ENCODE measurements at places on chromosomes 6 and 20.
A peak's percentile ranks its signal among the peaks of the same experiment; 100 is the strongest.

DNA sequence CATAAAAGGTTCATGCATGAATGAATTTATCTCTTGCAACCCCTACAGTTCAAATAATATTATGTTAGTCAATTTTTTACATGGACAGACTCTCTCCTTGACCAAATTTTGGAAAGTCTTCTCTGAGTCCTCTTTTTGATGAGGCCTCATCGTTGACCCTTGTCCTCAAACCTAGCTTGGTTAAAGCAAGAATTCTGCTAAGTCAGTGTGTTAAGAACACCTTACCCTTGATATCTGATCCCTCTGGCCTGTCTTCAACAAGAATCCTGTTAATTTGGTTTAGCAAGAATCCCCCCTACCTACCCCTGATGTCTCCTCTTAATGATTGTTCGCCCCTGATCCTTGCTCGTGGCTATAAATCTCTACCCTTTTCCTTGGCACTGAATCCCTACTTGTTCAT lies 301.4 kb downstream of the LAMA2 start:
- peaks cover 27% of the 10 kb centered on the region for H3K4me1 ChIP-seq
- no peak overlapping the region for H3K4me3 ChIP-seq
- peak overlapping the region; percentile 50 for H3K27ac ChIP-seq
- no peaks in the 10 kb centered on the region for H3K36me3 ChIP-seq
- no peak for DNase-seq

GRCh38 chr6:124964764-124965105 lies 2.5 kb downstream of the RNF217 start:
- H3K4me3 ChIP-seq = peak overlapping the region; percentile 90
- peak overlapping the region; percentile 89 for H3K27ac ChIP-seq
- no peaks in the 10 kb centered on the region for H3K27me3 ChIP-seq
- peaks cover 34% of the 10 kb centered on the region for H3K4me1 ChIP-seq
- peak; percentile 19 for DNase-seq
- H3K36me3 ChIP-seq = peaks cover 4% of the 10 kb centered on the region

DNA sequence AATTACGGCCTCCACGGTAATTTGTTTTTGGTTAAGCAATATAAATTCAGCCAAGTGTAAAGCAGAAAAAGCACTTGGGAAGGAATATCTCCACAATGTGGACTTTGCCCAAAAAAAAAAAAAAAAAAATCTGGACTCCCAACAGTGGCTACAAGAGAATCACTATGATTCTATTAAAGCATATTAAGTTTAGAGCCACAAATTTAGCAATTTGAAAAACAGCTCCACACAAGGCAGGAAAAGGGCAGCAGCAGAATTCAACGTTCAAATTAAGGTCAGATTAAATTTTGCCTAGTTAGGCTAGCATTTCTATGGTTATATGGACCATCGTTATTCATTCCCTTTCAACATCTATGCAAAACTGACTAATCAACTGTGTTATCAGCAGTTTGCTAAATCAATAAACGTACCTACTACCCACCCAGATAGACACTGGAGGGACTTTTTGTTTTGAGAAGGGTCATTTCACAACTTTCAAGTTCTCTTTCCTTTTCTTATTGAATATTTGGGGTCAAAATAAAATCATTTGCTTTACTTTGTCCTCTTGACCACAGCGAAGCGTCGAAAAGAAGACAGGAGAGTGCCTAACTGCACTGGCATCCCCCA lies 1.0 kb downstream of the MCM9 start:
- peak overlapping the region; percentile 95 for H3K4me3 ChIP-seq
- H3K27me3 ChIP-seq = no peaks in the 10 kb centered on the region
- DNase-seq = no peak
- peaks cover 4% of the 10 kb centered on the region for H3K36me3 ChIP-seq
- H3K27ac ChIP-seq = no peak overlapping the region
- peaks cover 9% of the 10 kb centered on the region for H3K4me1 ChIP-seq

DNA sequence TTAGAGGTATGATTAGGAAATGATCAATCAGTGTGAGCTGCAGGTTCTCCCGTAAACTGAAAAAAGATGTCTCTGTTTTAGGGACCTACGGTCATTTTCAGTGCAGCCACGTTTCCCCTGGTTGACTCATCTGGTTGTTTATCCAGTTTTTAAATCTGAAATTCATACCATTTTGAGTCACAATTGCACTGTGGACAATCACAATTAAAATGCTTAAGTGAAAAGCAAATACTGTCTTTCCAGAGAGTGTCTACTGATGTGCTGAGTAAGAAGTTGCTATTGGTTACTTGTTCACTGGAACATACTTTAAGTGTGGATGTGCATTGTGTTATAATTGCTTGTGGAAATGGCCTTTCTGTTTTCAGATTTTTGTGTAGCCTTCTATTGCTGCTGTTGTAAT lies 305.1 kb upstream of the SASH1 start:
- no peaks in the 10 kb centered on the region for H3K27me3 ChIP-seq
- no peak overlapping the region for H3K4me3 ChIP-seq
- H3K36me3 ChIP-seq = no peaks in the 10 kb centered on the region

DNA sequence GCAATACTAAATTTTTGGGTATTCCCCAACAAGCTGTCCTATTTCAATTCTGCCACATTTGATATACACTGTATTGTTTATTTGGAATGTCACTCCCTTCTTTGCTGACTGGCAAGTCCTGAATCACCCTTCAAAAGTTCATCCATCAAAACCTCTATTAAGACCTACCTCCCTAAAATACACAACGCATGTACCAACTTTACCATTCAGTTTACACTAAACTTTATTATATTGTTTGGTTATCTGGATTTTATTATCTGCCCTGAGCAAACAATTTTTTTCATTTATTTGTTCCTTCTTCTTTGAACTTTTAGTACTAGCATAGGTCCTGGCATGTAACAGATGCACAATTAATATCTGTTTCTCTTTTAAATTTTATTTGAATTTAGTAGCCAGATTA lies 958.2 kb upstream of the ADGRB3 start:
- H3K36me3 ChIP-seq = no peaks in the 10 kb centered on the region
- no peak overlapping the region for H3K4me3 ChIP-seq
- no peak overlapping the region for H3K27ac ChIP-seq
- DNase-seq = no peak

DNA sequence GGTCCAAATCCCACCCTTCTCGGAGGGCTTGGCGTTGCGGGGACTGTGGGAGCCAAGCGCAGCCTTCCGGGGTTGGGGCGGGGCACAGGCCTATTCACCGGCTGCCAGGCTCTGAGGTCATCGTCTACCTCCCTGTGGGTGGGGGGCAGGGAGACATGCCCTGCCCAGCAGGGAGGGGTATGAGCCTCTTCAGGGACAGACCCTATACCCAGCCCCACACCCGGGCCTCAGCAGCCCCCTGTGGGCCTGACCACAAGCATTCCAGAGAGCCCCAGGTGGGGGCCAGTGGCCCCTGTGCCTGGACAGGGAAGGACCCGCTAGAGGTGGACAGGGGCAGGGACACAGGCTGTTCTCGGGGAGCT lies 11.6 kb downstream of the LAMA5 start:
- peak overlapping the region; percentile 3 for H3K4me3 ChIP-seq
- H3K4me1 ChIP-seq = peaks cover 34% of the 10 kb centered on the region
- no peaks in the 10 kb centered on the region for H3K27me3 ChIP-seq

DNA sequence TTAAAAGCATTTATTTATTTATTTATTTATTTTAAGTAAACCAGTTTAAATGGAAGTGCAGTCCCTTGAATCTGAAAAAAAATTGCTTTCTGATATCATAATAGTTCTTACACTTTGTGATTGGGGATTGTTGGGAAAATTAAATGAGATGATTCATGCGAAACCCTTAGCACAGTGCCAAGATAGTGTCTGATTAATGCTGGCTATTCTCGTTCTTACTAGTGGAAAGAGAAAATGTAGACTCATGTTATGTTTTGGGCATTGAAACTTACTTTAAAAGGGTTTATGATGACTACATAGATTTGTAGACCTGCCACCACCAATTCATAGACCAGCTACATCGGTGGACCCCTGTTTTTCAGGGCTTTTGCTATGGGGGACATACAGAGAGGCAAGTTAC lies 229.2 kb upstream of the ZFP64 start:
- no peaks in the 10 kb centered on the region for H3K4me1 ChIP-seq
- peak; percentile 44 for DNase-seq
- H3K4me3 ChIP-seq = no peak overlapping the region

DNA sequence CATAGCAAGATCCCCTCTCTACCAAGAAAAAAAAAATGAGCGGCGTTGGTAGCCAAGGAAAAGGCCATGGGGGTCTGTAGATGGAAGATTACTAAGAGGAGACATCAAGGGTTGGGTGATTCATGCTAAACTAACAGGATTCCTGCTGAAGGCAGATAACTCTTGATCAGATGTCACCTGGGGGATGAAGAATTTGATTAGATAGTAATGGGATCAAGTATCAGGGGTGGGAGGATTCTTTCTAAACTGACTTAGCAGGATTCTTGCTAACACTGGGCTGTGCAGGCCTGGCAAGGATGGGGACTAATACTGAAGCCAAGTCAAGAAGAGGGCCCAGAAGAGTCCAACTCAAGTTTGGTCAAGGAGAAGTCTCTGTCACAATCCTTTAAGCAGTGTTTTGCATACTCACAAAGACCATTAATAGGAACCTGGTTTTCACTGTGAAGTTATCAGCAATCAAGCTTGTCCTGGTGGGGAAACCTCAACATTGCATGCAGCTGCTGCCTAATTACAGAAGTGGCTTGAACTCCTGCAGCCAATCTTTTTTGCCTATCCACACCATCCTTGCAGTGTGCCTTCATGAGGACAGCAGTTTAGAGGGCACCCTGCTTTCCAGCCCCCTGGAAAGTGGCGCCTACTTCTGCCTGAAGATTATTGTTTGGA lies 61.3 kb downstream of the ANKRD6 start:
- H3K27ac ChIP-seq = no peak overlapping the region
- no peak overlapping the region for H3K4me3 ChIP-seq
- DNase-seq = no peak
- no peaks in the 10 kb centered on the region for H3K27me3 ChIP-seq
- no peaks in the 10 kb centered on the region for H3K36me3 ChIP-seq
- no peaks in the 10 kb centered on the region for H3K4me1 ChIP-seq
